ENCODE measurements at places on chromosomes 1 and 21.

GRCh38 chr1:89721351-89721750, 88.4 kb downstream of the LRRC8C start:
- peak; percentile 28 for DNase-seq

DNA sequence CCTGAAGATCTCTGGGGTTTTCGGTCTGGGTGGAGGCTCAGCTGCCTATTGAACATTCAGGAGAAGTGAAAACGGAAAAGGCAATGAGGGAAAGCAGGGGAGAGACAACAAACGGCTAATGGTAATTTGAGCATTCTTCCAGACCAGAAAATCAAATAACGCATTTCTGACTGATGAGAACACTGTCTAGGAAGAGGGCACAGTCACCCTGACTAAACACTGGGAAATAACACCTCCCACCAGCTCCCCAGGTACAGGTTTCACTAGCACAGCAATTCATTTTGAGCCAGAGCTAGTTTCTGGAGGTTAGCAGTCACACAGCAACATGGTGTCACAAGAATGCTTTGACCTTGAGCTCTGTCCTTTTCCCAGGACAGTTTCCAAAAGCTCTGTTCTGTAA, 21.1 kb downstream of the NCF2 start:
- no peak for DNase-seq

- no peak for DNase-seq
Measured at GRCh38 chr1:101166583-101167120, 70.2 kb upstream of the S1PR1 start.

GRCh38 chr21:31371715-31372470, 27.8 kb upstream of the TIAM1 start:
- no peak for DNase-seq

DNA sequence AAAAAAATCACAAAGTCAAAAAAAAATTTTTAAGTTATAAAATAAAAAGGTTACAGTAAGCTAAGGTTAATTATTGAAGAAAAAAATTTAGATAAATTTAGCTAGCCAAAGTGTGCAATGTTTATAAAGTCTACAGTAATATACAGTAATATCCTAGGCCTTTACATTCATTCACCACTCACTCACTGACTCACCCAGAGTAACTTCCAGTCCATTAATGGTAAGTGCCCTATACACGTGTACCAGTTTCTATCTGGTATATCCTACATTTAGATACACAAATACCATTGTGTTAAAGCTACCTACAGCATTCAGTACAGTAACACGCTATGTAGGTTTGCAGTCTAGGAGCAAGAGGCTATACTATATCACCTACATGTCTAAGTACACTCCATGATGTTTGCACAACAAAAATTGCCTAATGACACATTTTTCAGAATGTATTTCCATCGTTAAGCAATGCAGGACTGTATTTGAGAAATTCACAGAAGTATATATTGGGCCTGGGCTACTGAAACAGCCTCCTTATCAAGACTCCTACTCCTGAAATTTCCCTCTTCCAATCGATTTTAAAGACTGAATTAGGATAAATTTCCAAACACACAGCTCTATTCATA, 155.1 kb downstream of the COP1 start:
- DNase-seq: no peak

DNA sequence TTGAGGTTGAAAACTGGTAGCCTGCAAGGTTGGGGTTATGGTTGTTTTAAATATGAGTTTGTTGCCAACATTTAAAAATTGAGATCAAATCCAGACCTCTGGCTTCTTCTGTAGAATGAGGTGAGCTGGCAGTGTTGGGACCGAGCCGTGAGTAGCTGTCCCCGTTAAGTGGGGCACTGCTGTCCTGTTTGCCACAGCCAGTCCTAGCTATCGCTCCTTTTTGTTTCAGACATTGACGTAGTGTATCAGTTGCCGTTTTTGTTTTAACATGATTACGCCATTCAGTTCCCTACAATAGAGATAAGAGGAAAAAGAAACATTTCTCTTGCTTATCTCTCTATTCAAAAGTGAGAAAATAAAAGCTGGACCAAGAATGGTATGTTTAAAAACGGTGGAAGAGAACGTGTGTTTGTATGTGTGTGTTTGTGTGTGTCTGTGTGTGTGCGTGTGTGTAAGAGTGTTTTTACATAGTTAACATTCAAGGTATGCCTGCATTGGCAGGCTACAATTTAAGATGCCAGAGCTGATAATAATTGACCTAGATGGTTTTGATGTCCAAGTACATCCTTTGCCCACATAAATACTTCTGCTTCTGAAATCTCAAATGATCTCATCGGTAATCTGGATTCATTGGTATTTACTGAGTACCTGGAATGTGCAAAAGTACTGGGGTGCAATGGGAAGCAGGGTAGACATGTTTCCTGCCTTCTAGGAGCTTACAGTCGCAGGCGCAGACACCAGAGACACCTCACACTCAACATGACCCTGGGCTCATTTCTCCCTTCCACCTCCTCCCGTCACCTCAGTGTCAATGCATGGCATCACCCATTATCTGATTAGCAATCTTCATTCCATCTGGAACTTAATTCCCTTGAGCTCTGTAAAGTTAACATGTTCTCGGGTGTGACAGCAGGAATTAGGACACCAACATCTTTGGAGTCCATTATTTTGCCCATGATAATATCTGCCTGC, 65.8 kb downstream of the HUNK start:
- DNase-seq: no peak

DNA sequence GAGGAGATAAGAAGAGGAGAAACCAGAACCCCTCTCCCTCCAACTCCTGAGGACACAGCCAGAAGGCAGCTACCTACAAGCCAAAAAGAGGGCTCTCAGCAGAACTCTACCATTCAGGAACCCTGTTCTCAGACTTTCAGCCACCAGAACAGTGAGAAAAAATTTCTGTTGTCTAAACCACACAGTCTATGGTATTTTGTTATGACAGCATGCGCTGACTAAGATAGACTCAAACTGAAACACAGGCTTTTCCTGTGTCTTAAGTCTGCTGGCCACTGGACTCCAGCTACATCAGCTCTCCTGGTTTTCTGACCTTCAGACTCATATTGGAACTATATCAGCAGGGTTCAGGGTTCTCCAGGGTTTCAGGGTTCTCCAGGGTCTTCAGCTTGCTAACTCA, 126.5 kb upstream of the TNFSF4 start:
- no peak for DNase-seq

DNA sequence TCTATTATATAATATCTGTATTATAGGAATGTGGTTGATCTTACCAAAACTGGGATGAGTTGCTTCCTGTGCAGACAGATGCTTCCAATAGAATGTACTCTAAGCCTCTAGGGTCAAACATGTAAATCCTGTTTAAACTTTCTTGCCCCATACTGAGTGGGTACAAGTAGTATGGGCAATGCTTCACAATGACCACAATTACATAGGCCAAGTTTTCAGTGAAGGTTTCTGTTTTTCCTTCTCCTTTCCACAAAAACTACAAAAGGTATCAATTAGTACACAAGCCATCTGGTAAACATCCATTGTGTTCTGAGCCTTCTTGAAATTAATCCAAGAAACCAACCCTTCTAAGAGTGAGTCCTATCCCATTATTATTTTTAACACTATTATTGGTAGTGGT, 16.8 kb downstream of the OTUD7B start:
- DNase-seq: no peak

GRCh38 chr1:244057474-244058385, 6.6 kb downstream of the ZBTB18 start:
- no peak for DNase-seq

- peak; percentile 57 for DNase-seq
Measured at GRCh38 chr21:41068967-41069642, 98.9 kb upstream of the BACE2 start.

DNA sequence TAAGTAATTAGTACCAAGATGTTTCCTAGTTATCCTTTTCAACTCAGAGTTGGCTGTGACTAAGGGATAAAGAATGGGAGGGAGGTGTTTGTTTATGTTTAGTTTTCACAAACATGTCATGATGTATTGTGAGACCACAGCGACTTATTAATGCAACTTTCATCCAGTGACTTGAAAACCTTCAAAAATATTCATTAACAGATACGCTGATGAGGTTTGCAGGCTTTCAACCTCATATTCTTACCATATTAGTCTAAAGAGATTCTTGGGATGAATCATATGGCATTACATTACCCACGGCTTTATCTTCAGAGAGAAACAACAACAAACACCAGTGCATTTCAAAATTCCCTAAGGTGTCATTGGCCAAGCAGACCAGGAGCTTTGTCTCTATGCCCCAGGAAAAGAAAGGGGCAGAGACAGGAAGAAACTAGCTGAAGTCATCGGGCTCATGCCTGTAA, 36.4 kb downstream of the PALMD start:
- DNase-seq: no peak

- no peak for DNase-seq
Measured at GRCh38 chr1:240613356-240614142, 1.6 kb upstream of the GREM2 start.

- no peak for DNase-seq
Measured at GRCh38 chr1:66777831-66778230, 23.2 kb downstream of the INSL5 start.

DNA sequence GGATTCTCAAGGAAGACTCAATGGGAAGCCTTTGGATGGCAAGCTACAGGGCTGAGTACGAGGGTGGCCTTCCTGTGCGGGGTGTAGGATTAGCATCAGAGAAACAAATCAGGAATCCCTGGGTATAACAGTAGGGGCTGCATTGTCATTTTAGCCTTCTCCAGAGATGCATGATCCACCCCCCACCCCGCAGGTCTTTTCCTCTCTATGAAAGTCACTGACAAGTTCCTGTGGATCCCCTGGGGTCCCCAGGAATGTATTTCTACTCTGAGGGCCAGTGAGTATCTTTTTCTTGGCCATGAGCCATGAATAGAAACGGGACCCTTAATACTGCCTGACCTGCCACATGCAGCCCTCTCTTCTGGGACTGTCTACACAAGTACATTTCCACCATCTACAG, 473.0 kb upstream of the VAMP3 start:
- DNase-seq: no peak

GRCh38 chr1:21854090-21854750, 42.2 kb downstream of the LDLRAD2 start:
- no peak for DNase-seq

- DNase-seq: no peak
Measured at GRCh38 chr21:41933313-41934079, 20.3 kb downstream of the C2CD2 start.

- DNase-seq: no peak
Measured at GRCh38 chr1:198577444-198577843, 37.0 kb upstream of the ATP6V1G3 start.

DNA sequence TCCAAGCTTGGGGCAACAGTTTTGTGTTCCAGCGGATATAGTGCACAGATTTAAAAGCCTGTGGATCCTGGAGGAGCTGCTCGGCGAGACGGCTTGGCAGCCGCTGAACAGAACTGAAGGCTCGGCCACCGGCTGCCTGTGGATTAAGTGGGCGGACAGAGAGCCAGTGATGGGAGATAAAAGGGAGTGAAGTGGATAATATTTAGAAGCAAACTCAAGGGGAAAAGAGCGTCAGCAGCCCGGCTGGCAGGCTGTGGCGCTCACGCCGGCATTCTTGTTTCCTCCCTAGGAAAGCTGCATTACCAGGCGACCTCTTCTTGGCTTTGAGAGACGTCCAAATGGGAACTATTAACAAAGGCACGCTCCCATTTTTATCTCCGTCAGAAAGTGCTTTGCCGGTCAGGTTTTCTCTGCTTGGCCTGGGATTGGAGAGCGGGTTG, 10.4 kb downstream of the TRABD2B start:
- no peak for DNase-seq

- no peak for DNase-seq
Measured at GRCh38 chr1:240831922-240832321, 220.0 kb upstream of the GREM2 start.

DNA sequence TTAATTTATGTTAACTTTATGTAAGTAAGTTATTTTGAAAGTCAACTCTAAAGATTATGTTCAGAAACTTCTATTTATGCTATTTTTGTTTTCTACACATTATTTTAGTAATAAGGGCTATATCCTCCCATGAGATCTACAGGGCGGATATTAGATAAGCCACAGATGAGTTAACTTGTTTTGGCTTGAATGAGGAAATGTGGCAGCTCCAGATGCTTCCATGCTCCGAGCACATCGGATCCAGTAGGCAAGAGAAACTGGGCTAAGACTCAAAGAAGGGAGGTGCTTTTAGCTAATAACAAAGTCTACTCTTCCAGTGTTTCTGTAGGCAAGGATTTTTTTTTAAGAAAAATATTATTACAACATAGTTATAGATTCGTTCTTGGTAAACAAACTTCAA, 20.0 kb upstream of the LAMC1 start:
- DNase-seq: no peak

DNA sequence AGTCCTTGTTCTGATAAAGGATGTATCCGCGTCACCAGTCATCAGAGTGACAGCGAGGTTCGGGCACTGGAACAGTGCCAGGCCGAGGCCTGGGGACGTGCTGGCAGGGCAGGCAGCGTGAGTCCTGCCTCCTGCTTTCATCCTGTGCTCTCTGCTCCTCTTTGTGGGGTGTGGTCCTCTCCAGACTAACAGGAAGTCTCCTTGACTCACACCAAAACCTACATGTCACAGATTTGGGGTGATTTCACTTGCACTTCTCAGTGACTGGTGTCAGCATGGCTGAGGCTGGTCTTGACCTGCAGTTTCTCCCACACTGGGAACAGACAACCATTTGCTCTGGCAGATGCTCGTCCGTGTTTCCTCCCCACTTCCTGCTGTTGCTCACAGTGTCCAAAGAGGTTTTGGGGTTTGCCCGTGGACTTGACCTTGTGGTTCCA, 8.8 kb upstream of the NLRP3 start:
- peak; percentile 58 for DNase-seq

DNA sequence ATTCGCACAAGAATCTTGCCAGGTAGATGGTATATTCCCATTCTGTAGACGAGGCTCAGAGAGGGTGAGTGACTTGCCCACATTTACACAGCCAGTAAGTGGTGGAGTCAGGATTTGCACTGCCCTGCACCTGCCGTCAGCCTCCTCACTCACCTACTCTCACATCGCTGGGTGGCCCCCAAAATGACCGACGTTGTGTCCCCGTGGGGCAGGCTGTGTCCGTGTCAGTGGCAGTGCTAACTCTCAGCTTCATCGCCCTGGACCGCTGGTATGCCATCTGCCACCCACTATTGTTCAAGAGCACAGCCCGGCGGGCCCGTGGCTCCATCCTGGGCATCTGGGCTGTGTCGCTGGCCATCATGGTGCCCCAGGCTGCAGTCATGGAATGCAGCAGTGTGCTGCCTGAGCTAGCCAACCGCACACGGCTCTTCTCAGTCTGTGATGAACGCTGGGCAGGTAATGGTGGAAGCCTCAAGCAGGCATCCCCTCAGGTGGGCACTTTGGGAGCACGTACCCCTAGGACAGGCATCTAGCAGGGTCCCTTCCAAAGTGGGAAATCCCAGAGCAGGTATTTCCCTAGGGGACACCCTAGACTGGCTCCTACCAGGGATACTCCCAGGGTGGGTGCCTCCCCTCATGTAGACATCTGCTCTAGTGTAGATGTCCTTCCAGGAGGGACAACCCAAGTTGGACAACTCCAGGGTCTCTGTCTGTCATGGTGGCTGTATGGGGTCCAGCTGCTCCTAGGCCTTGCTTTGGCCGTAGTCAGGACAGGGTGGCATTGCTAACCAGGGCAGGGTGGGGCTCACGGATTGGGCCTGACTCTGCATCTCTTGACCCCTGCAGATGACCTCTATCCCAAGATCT, 3.4 kb downstream of the HCRTR1 start:
- DNase-seq: no peak

All from stimulated activated CD4-positive, alpha-beta T cell treated with anti-CD3 and anti-CD28 coated beads, Interleukin-12 subunit alpha, Interleukin-12 subunit beta, amount 100 ng/mL, for 48 hours (primary cell).